ENCODE measurements at places on chromosomes 13 and 19.

GRCh38 chr13:34478376-34478775, 463.7 kb upstream of the NBEA start:
- DNase-seq: no peak

GRCh38 chr19:41960973-41961372, 1.9 kb upstream of the RABAC1 start:
- no peak for DNase-seq

DNA sequence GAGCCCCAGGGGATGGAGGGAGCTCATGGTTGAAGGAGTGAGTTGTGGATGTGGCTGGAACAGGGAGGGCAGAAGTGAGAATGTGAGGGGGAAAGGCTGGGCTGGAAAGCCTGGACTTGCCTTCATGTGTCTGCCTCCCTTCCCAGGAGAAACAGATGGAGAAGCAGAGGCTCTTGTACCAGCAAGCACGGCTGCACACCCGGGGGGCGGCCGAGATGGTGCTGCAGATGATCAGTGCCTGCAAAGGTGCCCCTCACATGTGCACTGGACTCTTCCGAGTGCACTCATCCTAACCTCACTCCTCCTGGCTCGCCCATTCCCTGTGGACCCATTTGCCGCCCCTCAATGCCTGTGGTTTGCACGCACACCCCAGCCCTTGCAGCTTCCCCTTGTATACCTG, 83.2 kb downstream of the MAP4K1 start:
- no peak for DNase-seq

DNA sequence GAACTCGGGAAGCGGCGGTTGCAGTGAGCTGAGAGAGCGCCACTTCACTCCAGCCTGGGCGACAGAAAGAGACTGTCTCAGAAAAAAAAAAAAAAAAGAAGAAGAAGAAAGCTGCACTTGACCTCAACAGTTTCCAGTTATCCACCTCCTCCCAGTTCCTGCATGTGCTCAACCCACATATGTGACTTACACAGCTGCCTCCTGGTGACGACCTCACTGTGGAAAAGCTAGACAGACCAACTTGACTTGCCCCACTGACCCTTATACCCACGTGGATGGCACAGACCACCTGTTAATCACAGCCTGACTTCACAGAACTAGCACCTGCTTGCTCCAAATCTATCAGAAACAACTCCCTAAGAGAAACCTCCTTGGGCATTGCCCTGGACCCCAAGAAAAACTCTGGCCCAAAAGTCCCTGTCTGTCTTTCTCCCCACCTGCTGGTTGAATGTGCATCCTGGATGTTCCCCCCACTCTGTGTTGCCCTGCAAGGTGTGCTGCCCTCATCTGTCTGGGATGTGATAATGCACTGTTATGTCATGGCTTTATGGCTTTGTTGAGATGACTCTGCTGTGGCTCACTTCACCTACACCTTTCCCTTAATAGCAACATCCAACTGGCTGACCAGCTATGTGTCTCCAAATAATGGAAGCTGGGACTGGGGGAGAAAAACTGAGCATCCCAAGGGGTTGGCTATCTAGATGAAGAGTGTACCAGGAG, 2.8 kb downstream of the ZNF20 start:
- no peak for DNase-seq

DNA sequence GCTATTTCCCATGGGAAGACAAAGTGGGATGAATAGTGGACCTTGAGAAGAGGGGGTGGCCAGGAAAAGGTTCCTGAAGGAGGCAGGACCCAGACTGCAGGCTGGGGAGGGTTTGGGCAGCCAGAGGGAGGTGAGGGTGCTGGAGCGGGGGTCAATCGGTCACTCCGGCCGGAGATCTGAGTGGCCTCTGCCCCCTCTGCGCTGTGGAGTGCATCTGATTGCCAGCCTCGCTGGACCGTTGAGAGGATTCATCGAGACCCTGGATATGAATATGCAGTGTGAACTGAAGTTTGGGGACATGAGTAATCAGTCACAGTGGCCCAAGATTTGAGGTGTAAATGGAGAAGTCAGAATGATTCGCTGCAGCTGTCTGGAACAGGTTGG, 5.5 kb upstream of the ZNF580 start:
- DNase-seq: no peak

GRCh38 chr13:47798906-47799305, 202.2 kb downstream of the SUCLA2 start:
- no peak for DNase-seq

DNA sequence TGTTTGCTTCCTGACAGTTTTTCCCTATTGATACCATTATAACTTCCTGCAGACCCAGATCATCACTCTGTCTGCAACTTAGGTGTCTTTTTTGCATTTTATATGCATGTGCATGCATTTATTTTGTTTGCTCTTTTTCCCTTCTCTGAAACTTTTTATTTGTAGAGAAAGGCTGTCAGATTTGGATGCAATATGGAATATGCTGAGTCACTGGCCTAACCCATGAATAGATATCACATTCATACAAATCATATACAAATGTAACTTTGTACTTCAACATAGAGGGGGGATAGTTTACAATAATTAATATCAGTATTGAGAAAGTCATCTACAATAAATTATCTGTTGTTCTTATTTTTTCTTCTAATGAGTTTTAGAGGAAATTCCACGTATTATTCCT, 1465.0 kb downstream of the EFNB2 start:
- no peak for DNase-seq

DNA sequence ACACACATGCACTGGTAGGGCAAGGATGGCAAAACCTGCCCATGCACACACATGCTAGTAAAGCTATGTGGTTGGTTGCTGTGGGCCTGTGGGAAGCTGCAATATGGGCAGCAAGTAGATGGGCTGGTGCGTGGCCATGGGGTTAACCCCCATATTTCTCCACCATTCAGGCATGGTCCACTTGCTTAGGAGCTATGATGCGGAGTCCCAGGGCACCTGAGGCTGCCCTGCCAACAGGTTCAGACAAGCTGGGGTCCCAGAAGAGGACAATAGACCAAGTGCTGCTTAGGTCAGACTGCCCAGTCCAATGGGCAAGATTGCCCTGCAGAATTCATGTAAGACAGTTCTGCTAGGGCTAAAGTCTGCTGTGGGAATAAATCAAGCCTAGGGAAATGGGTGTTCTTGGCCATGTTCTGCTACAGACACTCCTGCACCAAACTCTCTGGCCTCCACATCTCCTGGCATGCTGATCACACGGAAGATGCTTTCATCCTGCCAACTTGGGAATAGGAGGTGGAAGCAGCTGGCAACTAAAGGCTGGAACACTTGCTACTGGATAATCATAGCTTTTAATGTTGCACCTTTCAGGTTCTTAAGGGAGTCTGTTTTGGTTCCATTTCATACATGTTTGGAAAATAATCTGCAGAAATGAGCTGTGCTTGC, 646.3 kb upstream of the SLITRK1 start:
- no peak for DNase-seq

GRCh38 chr13:24071423-24072075, 89.0 kb upstream of the SPATA13 start:
- no peak for DNase-seq

DNA sequence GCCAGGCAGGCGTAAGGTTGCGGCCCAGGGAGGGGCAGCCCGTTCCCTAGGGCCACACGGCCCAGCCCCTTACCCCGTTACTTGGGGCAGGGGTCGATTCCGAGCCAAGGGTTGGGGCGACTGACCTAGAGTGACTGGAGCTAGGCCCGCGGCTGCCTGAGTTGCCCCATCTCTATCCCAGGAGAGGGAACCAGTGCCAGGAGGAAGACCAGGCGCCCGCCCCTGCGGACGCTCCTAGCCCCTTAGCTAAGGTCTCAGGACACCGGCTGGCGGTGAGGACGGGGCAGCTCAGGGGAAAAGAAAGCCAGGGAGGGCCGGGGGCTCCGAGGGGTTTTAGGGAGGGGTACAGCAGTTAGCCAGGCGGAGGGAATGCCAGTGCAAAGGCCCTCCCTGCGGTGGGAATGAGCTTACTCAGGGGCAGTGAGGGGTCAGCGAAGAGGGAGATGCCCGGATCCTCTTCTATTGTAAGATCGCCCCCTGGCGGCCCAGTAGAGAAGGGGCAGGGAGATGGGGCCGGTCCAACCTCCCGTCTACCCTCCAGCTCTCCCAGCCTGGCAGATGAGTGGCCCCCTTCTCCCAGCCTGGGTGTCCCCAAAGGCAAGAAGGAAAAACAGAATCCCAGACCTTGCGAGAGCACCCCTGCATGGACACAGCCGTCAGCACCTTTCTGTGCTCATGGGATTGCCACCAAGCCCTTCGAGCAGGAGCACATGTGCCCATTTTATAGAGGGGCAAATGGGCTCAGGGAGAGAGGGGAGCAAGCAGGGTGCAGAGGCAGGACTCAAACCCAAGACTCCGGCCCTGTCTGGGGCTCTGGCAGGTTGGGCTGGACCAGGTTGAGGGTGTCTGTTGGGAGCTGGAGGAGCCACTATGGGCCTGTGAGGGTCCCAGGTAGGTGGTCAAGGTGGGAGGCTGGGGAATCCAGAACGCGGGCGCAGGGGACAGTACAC, 16.3 kb downstream of the CILP2 start:
- peak; percentile 70 for DNase-seq
